ENCODE measurements at places on chromosomes 1 and 21.
A peak's percentile ranks its signal among the peaks of the same experiment; 100 is the strongest.

GRCh38 chr1:33348676-33349080 is 27.8 kb upstream of the A3GALT2 start:
- no peak for DNase-seq

DNA sequence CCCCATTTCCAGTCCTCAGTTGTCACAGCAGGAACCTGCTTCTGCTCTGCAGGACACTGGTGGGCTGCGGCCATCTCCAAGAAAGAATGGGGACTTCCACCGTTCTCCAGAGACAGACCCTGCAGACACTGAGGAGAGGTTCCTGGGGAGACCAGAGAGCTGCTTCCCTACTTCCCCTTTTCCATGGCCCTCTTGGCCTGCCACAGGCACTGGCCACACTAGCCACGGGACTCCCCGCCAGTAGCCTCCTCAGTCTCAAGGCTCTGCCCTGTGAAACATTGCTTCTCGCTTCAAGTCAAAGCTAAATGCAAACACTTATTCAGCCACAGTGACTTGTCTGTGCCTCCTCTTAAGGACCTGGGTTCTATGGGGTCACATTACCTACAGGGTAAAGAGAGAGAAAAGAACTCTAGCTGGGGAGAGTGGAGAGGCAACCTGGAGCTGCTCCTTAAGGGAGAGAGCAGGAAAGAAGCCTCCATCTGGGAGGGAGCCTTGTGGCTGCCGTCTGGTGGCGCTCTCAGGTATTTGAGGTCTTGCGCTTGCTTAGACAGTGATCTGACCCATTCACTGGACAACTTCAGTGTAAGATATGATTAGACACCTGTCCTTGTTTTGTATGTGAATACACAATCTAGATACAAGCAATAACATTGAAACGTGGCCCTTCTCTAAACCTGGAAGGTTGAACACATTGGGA is 5.4 kb upstream of the SLAMF8 start:
- DNase-seq: no peak

DNA sequence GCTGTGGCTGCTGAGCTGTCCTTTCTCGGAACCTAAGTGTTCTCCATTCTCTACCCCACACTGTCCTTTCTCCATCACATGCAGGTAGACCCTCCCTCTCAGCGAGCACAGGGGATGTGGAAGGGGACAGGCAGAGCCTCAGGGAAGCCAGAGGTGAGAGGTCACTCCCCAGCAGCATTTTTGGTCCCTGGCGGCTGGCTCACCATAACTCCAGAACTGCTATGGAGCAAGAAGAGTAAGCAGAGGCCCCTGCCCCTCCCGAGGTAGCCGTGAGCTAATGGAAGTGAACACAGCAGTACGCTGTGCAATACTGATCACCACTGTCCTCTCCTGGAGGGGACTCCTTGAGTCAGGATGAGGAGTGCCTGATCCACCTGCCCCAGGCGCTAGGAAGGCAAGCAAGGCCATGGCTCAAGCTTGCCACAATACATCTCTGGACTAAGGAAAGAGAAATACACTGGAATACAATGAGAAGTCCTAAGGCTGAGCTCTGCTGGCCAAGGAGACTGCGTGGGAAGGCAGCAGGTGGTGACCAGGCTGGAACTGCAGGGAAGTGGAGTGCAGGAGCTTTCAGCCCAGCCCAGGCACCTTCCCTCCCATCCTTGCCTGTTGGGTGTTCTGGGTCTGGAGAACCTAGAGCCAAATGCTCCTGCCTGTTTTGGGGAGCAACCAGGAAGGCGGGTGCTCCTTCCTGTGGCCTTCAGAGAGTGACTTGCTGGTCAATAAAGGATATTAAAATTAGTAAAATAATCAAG is 96.2 kb downstream of the LAMC2 start:
- no peak for DNase-seq

DNA sequence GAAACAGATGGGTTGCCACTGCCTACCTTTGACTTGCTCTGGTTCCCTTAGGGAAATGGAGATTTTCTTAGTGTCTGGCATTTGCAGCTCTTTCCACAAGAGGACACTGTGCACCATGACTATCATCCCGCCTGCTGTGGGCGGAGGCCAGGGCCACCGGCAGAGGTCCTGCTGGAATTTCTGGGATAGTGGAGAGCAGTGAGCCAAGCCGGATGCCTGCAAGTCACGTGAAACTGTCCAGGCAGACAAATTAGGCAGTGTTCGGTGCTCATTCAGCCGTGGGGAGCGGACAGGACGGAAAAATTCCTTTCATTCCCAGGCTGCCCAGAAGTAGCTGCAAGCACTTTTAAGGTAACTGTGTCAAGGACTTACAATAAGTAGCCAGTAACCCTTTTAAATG is 43.4 kb downstream of the IGSF5 start:
- peak; percentile 53 for DNase-seq

DNA sequence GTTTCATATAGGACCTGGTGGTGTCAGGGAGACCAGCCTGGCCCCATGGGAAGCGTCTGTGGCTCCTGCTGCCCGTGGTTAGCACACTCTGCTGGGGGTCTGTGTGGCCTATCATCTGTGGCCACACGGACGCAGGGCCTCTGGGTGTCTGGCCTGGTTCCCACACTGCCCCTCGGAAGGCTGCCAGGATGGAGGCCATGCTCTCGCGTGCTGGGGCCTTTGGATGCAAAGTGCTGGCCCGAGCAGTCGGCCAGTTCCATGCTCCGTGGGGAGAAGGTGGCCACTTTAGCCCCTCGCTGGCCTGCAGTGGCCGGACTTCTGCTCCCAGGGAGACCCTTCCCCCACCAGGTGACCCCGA is 20.8 kb upstream of the LRRC3 start:
- no peak for DNase-seq

- DNase-seq: no peak
Observed at GRCh38 chr1:84873366-84873765, 19.6 kb downstream of the LPAR3 start.

- peak; percentile 16 for DNase-seq
Observed at GRCh38 chr1:243312952-243313634, 57.3 kb downstream of the SDCCAG8 start.

DNA sequence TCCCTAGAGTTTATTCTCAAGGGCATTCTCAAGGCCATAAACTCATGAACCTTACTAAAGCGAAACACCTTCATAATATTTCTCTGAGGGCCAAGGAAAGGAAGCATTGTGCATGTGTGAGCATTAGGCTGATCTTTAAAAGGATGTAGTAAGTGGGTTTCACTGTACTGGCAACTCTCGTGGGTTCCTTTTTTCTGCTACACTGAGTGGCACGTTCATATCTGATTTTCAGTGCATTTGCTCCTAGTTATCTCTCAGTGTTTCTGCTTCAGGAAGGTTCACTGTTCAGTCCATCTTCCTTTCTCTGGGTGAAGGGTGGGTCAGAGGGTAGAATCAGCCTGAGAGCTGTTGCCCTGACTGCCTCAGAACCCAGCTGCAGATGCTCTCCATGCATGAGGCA is 192.8 kb upstream of the ADGRL2 start:
- DNase-seq: no peak

DNA sequence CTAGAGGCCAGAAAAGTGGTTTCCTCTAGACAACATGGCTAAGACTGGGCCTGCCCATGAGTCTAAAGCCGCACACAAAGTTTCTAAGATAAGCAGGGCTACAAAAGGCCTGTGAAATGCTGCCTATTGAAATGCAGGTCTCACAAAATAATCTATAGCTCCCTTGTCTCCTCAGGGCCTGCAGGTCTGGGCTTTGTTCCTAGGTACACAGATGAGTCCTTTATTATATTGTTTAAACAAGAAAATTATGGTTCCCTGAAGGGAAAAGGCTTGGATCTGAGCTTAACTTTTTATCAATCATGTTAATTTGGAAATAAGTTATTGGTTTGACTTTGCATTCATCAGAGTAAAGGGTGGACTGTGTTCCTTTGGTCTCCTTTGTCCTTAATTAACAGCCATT is 413.4 kb upstream of the BEND5 start:
- no peak for DNase-seq

- DNase-seq: no peak
Observed at GRCh38 chr1:214491468-214492146, 59.8 kb downstream of the PTPN14 start.

DNA sequence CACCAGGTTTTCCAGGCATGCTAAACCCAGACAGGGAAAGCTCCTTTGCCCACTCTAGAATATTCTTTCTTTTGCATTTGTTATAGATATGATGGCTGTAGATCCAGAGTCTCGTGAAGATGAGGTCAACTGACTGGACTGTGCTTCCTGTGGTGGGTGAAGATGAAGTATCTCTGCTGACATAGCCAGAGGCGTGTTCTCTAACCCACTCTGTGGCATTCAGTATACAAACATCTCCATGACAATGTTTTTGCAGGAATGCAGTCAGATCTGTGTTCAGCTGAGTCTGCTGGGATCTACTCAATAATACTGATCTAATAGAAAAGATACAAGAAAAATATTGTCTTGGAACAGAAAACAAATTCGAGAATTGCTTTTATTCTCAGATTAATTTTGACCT is 11.3 kb downstream of the RWDD2B start:
- DNase-seq: no peak

GRCh38 chr1:78292361-78292760 is 198.4 kb upstream of the PTGFR start:
- no peak for DNase-seq

DNA sequence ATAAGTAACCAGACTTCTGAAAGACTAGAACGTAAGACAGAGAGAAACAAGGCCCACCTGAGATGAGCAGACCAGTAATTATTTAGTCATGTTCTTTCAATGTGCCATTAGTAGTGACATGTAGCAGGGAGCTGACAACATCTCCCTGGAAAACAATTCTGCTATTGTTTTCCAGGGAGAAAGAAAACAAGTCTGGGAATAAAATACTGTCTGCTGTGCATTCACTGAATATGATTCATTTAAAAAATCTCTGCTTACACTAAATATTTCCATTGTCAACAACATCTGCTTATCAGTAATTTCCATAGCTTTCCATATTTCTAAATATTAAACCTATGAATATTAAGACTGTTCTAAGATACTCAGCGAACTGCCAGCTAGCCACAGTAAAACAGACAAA is 80.0 kb downstream of the VCAM1 start:
- DNase-seq: no peak

- no peak for DNase-seq
Observed at GRCh38 chr1:117171900-117172511, 38.7 kb downstream of the VTCN1 start.

GRCh38 chr1:10628685-10629084 is 153.9 kb downstream of the PEX14 start:
- no peak for DNase-seq

DNA sequence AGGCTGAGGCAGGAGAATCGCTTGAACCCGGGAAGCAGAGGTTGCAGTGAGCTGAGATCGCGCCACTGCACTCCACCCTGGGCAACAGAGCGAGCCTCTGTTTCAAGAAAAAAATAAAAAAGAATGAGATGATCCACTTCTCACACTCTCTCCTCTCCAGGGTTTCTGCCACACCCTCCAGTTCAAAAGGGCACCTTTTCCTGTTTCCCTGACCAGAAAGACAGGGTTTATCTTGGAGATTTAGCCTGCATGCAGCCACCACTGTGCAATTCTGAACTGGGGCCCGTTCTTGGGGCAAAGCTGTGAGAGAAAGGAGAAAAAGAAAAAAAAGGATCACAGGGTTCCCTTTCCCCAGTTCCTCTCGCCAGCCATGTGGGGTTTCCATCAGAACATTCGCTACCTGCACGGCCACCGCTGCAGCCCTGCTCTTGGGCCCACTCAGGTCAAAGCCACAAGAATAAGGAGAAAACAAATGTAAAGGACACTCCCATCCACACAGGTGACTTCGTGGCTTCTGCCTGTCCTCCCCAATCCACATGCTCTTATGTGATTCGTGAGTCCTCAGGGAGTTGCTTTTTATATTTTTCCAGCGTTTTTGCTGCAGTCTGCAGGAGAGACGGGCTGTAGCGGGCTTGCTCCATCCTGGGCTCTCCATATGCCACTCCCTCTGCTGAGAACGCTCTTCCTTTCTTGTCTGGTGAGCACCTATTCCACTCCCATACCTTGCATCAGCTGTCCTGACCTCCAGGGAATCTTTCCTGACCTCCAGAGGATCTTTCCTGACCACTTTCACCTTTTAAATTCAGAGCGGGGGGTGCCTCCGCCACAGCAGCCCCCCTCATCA is 26.4 kb downstream of the GNG4 start:
- no peak for DNase-seq

DNA sequence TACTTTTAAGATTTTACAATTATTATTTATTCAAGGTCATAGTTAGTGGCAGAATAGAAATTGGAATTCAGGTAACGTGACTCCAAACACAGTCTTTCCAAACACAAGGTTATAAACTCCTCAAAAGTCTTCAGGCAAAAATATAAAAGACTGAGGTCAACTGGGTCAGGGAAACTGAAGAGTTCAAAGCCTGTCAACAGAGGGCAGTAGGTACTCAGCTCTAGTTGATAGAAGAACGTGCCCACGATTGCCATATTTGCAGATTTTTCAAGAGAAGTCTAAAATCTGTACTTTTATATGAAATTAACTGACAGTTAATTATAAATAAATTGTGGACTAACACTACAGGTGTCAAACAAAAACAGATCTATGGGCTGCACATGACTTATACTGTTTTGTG is 135.0 kb downstream of the LHX4 start:
- no peak for DNase-seq

GRCh38 chr1:50342525-50342924 is 80.7 kb downstream of the DMRTA2 start:
- no peak for DNase-seq

DNA sequence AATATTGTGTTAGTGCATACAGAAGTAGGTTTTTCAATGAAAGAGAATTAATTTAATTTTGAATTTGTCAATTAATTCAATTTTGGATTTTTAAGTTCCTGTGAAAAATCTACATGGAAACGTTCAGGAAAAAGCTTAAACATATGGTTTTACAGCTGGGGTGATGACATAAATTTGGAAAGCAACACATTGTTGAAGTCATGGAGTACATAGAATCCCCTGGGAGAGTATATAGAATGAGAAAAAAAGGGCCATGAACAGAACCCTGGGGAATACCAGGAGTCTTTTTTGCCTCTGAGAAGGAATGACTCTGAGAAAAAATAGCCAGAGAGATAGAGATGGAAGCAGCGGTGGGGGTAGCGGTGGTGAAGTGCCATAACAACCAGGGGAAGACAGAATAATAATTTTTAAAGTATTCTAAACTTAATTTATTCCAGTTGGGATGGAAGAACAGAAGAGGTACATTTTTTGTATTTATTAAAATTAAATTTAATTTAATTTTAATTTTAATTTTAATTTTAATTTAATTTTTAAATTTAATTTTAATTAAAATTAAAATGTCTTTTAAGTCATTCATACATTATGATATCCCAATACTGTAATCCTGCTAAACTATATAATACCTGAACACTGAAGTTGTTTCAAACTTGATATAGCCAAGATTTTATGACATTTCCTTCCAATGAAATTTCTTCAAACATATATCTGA is 48.9 kb downstream of the NME7 start:
- DNase-seq: no peak

- no peak for DNase-seq
Observed at GRCh38 chr1:41716188-41717130, 202.3 kb downstream of the HIVEP3 start.

GRCh38 chr1:234962340-234962989 is 166.2 kb downstream of the TOMM20 start:
- no peak for DNase-seq

All from putamen (tissue), 1 donor.